ENCODE measurements at places on chromosomes 7 and 10. TPM values are rescaled to one million over a fixed set of nuclear protein-coding genes. Genes with fewer than 3 reads are reported as not detected.

GRCh38 chr7:88401009-88401623 lies 94.4 kb upstream of the STEAP4 start:
- ATAC-seq: peak; percentile 58

DNA sequence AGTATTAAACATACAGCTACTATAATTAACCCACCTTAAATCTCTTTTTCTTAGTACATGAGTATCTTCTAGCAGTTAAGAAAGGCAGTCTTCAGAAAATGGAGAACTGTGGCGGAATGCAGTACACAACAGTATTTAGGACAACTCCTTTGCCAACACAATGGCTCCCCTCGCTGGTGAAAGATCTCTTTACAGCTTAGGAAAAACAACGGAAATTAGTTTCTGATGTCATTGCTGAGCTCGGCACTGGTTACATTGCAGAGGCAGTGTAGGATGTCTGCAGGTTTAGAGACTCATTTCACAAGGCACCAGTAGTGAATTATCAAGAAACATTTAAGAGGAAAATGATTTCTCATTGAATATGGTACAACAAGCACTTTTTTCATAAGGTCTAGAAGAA lies 43.4 kb downstream of the GLRX3 start:
- ATAC-seq: peak; percentile 77

- ATAC-seq: no peak
Observed at GRCh38 chr7:45035893-45036292, 35.9 kb downstream of the CCM2 start.

DNA sequence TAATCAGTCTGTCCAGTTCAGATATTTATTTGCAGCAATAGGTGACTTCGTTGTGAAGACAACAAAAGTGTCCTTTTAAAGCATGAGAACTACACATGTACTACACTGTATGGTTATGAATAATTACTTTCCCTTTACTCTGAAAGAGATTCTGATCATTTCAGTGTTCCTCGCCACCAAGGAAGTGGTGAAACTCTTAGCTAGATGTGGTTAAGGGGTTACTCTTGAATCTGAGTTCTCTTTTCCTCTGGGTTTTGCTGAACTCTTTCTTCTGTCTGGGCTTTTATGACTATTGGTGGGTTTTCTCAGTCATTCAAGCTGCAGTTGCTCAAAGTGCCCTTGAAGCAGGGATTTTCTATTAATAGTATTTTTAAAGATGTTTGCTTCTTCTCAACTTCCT lies 127.9 kb upstream of the SEM1 start:
- no peak for ATAC-seq

DNA sequence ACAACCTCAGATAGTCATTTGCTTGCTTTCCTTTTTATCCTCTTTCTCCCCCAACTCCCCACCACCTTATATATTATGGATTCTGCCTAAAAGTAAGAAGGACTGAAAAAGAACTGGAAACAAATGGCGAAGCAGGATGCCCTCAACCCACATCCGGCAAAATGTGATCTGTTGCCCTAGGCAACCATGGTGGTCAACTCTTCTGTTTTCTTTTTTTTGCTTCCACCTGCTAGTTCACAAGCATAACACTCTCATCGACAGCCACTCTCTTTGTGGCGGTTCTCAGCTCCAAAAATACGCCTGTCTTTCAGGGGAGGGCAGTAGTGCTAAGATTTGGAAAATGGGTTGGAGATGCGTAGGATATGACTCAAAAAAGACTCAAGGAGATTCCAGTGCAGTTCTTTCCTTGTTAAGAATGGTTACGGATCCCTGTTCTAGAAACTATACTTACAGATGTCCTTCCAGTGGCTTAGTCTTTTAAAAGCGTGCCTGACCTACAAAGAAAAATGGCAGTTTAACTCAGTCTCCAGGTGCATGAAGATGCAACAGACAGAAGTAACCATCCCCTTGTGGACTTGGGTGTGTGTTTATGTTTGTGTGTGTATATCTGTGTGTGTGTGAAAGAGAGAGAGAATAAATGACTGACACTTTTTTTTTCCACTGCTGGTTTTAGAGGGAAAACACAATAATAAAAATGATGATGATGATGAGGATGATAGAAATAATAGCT lies 10.7 kb downstream of the APBB1IP start:
- ATAC-seq: no peak

- peak; percentile 62 for ATAC-seq
Observed at GRCh38 chr7:16421333-16422102, at the start of gene CRPPA. Gene CRPPA, minus strand, starts transcription at chr7:16421538. Its CDS starts 216 bp downstream, at chr7:16421322.

DNA sequence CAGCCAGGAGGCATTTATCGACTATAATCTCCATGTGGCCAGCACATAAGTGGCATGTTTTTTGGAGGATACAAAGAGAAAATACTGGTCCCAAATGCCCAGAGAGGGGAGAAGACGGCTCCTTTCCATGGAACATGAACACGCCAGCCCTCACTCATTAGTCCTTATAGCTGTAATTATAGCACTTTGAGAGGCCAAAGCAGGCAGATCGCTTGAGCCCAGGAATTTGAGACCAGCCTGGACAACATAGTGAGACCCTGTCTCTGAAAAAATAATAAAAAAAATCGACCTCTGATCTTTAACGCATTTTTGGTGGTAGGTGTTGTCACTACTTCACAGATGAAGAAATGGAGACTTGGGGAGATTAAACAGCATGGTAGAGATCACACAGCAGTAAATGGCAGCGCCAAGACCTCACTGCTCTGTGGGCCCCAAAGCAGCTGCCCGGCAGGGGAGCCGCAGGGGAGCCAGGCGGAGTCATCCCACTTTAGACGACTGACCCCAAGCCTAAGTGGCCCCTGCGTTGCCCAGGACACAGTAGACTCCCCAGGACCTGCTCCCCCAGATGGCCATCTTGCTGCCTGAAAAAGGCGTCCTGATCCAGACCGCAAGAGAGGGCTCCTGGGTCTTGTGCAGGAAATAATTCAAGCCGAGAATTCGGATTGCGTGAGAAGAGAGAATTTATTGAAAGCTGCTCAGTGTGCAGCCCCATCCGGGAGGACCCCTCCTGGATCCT lies 21.2 kb upstream of the PRKAG2 start:
- ATAC-seq: no peak

DNA sequence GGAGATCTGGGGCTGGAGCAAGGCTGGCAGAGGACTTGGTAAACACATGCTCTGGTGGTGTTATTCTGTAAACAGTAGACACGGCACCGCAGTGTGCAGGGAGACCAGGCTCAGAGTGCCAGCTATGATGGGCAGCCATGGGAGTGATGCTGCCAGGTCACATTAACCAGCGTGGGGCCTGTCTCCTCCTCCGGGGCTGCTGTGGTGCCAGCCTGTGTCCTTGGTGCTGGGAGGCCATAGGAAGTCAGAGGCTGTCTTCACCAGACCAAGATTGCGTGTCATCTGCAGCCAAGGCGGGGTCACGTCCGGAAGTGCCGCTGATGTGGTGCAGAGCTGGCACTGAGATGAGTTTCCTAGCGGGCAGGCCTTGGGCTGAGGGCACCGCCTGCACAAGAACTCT lies 236.0 kb downstream of the GLRX3 start:
- no peak for ATAC-seq

DNA sequence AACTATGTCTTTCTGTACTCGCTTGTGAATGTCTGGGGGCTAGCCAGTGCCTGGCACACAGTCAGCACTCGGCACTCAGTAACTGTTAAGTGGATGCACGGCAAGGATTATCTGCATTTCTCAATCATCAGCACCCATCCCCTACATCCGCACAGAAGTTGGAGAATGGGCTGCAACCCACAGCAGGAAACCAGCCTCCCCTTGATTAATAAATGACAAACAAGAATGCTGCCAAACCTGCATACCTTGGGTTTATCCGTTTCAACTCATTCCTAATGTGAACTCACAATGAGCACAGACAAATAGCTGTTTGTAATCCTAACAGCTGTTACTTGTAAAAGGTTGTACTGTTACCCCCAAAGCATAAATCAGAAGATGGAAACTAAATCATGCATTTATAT lies 28.9 kb downstream of the PPP1R3C start:
- no peak for ATAC-seq

- ATAC-seq: no peak
Observed at GRCh38 chr7:93407239-93407638, 167.3 kb downstream of the CALCR start.

DNA sequence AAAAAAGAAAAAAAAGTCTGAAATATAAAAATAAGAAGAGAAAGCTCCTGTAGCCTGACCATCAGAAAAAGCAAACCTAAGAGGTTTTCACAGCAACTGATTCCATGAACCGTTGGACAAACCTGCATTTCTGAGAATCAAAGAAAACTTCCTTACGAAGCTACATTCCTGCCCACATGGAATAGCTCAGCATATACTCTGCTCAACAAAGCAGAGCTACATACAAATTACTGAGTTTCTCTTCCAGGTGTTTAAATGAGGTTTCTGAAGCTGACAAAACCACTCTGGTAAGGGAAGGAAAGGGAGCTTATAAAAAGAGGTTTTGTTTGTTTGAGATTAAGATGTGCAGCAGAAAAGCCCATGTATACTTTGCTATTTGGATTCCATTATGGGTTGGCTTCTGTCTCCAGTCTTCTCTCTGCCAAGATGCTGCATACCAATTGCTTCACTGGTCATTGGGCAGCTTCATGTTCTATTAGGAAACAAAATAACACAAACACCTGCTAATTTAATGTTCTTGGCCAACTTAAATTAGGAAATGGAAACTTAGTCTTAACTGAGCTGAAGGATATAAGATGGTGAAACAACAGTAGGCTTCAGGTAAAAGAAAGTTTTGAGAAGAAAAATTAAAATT lies 314.1 kb downstream of the LRRTM3 start:
- no peak for ATAC-seq

- ATAC-seq: no peak
Observed at GRCh38 chr7:37420946-37421695, 27.5 kb downstream of the ELMO1 start.

- ATAC-seq: no peak
Observed at GRCh38 chr7:82051601-82052000, 281.8 kb upstream of the HGF start.

- no peak for ATAC-seq
Observed at GRCh38 chr10:7955446-7955845, 99.0 kb upstream of the GATA3 start.

GRCh38 chr7:140390466-140391190 lies 7.7 kb downstream of the SLC37A3 start:
- no peak for ATAC-seq

DNA sequence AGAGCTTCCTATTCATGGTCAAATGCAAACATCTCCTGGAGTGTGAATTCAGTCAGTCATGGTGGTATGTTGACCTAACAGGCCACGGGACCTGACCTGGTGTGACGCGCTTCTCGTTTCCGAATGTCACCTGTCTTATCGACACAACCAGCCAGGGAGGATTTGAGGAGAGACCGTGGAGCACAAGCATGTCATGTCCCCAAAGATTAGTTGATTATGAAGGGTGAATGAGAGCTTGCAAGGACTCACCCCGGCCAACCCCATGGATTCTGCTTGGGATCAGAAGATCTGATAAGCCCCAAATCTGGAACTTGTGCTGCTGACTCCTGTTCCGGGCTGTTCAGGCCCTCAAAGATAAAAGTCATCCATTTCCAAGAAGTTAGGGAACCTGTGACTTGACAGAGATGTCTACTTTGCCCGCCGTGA lies 10.5 kb downstream of the ADRA2A start:
- no peak for ATAC-seq

DNA sequence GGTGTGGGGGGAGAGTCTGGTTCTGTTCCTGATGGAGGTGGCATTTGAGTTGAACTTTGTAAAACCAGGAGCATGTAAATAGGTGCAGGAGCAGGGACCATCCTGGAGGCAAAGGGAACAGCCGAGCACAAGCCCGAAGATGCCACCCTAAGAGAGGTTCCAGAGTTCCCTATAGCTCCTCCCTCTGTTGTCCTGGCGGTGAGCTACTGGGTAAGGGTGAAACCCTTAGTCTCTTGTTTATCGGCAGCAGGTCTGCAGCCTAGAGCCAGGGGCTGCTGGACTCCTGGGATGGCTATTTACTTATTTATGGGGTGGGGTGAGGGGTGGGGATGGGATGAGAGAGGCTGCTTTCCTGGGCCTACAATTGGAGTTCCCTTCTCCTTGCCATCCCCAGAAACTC lies 6.5 kb upstream of the LBX1 start:
- ATAC-seq: peak; percentile 13

- no peak for ATAC-seq
Observed at GRCh38 chr7:48170506-48170905, 752 bp upstream of the ABCA13 start.

- no peak for ATAC-seq
Observed at GRCh38 chr7:33325754-33326484, 196.6 kb downstream of the BBS9 start.

- ATAC-seq: no peak
Observed at GRCh38 chr10:21791276-21791675, 212.3 kb downstream of the DNAJC1 start.

GRCh38 chr7:150668977-150669376 lies 16.5 kb upstream of the GIMAP2 start:
- ATAC-seq: no peak

GRCh38 chr7:121388950-121389349 lies 7.2 kb downstream of the FAM3C start:
- ATAC-seq: no peak

DNA sequence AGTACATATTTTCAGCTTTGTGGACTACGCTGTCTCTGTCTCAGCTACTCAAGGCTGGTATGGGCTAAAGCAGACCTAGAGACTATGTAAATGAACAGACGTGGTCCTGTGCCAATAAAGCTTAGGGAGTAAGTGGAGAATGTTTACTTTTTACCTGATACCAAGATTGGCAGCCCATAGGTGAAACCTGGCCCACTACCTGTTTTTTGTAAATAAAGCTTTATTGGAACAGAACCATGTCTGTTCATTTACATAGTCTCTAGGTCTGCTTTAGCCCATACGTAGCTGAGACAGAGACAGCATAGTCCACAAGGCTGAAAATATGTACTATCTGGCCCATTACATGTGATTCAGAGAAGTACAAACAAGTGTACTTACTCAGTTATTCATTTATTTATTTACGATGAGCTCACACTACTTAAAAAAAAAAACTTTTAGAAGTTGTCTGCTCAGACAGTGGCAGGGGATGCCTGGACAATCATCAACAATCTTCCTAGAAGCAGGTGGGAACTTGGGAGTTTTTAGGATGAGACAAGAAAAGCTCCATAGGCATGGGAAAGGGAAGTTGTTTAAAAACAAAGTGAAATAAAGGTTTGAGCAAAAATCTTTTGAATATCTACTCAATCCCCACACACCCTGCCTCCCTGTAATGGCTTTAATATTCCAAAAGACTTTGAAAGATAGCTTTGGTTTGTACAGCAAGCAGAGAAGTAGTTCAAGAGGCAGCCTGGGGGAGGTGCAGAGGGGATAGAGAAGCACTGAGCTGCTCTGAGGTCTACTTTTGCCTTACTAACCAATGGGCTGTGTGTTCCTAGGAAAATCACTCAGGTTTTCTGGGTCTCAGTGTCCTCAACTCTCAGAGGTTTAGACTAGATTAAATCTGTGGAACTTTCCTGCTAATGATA lies 114.4 kb upstream of the AFAP1L2 start:
- ATAC-seq: no peak

Gene GALNT17
- 84.2 TPM for total RNA-seq

Gene NFE2L3
- total RNA-seq: 19.2 TPM

Gene HTRA1
- 2.1 TPM for total RNA-seq

Gene C1GALT1
- total RNA-seq: 29.2 TPM

Gene HOXA4
- total RNA-seq: 13.4 TPM

Gene JAKMIP3
- total RNA-seq: 1.6 TPM

Gene ARHGEF35
- total RNA-seq: 1.2 TPM

Gene CLDN4
- total RNA-seq: 1.3 TPM

Gene PTF1A
- total RNA-seq: not detected

Gene ZNF37A
- 32.6 TPM for total RNA-seq

Gene RBP4
- total RNA-seq: 0.50 TPM

Gene ATOH7
- 2.2 TPM for total RNA-seq
